Head of caudate nucleus (tissue), 42 donors: ENCODE measurements at places on chromosomes 3 and 15.

DNA sequence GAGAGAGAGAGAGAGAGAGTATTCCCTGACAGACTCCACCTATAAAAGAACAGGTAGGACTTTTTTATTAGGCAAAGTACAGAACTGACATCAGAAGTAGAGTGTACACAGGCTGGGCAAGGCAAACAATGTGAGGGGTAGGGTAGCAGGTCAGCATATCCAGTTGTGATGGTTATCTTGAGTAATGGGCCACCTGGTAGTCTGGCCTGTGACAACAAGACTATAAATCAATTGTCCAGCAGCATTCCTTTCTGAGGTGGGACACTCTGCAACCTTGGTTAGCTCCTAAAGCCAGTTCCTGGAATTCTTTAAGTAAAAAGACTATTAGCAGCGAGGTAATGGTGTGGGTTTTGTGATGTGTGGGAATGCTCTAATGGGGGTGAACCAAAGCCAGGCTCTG lies 14.9 kb upstream of the TMCC1 start:
- DNase-seq = no peak

DNA sequence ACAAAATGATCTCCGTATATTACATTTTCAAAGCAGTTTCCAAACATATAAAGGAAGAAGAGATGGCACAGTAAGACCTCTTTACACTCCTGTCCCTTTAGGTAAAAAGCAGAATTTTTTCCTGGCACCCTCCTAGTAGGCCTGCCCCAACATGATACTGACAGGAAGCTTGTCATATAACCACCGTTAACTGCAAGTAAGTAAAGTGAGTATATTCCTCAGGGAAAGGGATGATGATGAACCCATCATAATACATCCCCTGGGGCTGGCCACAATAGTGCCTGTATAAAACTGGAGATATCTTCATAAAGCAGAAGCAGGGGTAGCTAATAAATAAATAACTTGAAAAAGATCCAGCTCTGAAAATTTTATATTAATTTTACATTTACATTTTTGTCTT lies 893.0 kb downstream of the DIPK2A start:
- no peak for DNase-seq

DNA sequence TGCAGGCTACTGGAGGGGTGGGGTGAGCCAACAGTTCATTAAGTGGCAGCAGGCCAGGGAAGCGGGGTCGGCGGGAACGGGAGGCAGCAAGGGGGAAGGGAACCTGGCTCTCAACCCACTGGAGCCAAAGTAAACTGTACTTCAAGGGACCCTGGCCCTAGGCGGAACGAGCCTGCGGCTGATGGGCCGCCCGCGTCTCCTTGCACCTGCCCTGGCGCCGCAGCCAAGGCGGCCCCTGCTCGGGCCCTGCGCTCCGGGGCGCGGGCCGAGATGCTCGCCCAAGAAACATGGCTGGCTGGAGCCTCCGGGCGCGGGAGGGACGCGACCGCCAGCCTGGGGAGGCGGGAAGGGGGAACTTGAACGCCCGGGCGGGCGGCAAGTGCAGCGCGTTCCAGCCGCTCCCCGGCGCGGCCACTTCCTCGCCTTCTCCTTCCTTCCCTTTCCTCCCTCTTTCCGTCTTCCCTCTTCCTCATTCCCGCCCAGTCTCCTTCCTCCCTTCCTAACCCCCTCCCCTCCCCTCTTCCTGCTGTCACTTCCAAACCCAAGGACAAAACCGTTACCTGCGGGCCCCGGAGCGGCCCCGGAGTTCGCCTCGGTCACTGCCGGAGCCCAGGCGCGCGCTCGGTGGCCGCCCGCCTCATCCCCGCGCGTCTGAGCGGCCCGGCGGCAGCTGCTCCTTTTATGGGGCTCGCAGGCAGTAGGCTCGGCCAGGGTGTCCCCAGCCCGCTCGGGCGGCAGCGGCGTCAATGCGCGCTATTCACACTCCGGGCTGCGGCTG lies 489.7 kb downstream of the MAGI1 start:
- peak; percentile 56 for DNase-seq

DNA sequence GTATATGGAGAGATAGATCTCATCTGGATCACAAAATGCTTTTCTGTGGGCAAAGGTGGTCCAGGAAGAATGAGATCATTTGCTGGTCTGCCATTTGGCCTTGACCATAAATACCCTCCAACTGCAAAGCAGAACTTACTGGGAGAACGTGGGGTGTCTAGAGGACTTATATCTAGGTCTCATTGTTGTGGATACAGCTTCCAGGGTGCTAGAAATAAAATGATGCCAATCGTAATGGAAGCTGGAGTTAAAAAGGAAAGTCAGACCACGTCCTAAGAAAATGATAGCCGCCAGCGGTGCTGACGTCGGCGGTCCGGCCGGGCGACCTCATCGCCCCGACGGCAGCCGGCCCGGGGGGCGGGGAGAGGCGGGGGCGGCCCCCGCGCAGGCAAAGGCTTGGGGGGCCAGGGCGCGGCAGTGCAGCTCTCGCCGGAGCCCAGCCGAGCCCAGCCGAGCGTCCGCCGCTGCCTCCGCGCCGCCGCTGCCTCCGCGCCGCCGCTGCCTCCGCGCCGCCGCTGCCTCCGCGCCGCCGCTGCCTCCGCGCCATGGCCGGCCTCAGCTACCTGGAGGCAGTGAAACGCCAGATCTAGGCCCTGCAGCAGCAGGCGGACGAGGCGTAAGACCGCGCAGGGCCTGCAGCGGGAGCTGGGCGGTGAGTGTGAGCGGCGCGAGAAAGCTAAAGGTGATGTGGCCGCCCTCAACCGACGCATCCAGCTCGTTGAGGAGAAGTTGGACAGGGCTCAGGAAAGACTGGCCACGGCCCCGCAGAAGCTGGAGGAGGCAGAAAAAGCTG lies 89.5 kb downstream of the EOMES start:
- DNase-seq = no peak

GRCh38 chr15:81293728-81294515 lies 30.0 kb downstream of the STARD5 start:
- DNase-seq = no peak

DNA sequence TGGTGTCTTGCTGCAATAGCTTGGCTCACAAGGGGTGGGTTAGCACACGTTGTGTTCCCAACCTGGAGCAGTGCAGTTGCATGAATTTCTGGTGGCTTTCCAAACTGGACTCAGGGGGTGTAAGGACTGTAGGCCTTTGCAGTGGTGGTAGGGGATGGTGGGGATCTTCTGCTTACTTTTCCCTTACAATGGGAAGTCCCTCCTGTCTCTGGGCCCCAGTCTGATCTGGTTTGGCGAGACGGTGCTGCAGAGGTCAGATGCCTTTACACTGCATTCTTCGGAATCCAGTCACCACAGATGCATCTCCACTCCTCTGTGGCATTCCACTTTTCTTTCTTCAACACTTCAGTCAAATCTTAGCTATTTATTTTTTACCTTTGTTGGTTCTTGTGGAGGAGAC lies 132.1 kb downstream of the DOCK3 start:
- no peak for DNase-seq

GRCh38 chr3:32340039-32340438 lies 51.6 kb upstream of the CMTM7 start:
- DNase-seq = no peak

GRCh38 chr3:144491333-144491732 lies 519.7 kb downstream of the DIPK2A start:
- DNase-seq = no peak

DNA sequence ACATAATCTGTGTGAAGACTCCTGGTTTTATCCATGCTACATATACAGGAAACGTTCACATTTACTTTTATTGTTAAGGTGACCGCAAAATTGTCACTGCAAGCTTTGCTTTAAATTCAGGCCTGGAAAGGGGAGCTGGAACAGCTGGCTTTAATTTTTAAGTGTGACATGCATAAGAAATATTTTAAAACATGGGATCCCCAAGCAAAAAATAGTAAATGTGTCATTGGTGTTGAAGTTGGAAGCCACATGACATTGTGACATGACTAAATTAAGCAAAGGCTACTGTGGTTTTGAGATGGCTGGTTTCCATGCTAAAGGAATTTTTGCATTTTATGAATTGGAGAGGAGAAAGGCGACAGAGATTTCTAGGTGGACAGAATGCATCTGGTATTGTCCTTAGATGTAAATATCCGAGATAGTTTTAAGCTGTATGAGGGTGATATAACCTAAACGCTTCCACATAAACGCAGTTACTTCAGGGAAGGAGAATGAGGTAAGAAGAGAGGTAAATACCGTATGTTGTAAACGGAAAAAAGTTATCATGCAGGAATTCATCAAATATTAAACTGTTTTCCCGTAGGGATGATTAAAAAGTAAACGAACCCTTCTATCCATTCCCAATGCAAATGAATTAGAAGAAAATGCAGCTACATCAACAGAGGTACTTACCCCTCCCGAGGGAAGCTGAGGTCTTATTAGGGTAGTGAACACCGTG lies 927 bp upstream of the FYTTD1 start:
- no peak for DNase-seq

GRCh38 chr15:43769584-43770228 lies 7.1 kb downstream of the ELL3 start:
- peak; percentile 56 for DNase-seq

- no peak for DNase-seq
These were observed 49.0 kb downstream of the LARS2 start for GRCh38 chr3:45437383-45437782.

DNA sequence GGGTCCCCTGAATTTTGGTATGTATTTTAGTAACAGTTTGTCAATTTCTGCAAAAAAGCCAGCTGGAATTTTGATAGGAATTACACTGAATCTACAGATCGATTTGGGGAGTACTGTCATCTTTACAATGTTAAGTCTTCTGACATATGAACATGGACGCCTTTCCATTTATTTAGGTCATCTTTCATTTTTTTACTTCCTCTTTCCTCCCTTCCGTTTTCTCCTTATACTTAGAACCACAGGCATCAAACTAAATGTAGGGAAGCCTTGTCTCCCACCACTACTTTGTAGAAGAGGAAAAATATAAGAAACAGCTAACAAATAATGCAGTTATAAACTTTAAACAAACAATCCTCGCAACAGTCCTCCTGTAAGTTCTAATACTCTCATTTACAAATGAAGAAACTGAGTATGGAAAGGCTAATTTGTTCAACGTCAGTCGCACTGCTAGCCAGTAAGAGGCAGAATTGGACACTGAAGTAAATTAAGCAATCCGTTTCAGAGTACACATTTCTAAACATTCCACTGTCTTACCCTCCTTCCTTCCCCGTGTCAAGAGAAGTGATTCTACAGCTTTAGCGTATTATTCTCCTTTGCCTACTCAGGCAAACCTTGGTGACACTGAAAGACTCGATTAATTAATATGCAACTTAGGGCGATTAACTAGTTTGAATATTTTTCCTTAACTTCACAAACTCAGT lies 25.6 kb downstream of the RHOA start:
- DNase-seq = no peak

- DNase-seq = no peak
These were observed 3.9 kb upstream of the RNU6-1 start for GRCh38 chr15:67843571-67844387.

DNA sequence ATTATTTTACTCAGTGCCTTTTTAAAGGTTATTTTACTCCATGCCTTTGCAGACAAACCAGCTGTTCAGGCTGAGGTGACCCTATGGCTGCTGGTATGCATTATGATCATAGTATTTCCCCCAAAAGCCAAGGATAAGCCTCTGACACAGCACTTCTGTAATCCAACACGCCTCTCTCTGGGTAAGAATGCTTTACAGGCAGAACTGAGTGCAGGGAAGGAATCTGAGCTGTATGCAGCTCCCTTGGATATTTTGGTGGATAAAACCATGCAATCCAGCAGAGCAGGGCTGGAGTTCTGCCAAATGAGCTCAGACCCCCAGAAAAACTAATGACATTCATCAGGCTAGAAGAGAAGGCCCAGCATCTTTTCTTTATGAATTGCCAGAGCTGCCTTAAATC lies 11.7 kb upstream of the MAP1A start:
- no peak for DNase-seq
